ENCODE measurements at places on chromosomes 4 and X.

- DNase-seq = no peak
Observed at GRCh38 chr4:61628727-61629126, 428.6 kb downstream of the ADGRL3 start.

DNA sequence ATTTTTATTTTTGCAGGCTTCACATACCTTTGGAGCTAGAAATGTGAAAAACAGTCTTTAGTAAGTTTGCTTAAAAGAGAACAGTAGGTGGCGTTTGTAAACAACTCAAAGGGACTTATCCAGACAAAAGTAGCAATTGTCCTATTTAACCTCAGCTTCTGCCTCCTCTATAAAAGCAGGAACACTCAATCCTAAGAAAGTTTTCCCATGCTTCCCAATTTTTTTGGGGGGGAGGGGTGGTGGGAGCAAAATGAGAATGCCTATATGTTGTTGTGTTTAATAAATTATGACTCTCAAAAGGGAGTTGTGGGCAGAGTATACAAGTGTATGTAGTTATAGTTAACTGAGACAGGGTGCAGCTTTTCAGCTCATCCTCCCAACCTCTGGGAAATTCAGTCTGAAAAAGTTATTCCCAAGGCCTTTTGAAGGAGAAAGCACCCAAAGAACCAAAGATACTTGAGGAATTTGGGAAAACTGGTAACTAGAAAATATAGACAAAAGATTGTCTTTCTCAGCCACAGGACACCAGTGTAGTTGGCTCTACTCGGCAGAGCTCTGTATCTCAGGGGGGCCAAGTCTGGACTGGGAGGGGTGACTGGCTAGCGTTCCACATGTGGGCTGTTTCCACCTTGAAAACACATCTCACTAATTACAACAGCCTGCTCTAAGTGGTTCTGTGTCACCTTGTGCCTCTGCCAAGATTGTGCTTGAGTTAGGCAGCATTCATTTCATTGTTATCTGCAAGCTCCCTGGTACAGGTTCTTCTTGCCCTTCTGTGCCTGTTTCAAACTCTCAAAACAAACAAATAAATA, 2.8 kb downstream of the SFRP2 start:
- no peak for DNase-seq

DNA sequence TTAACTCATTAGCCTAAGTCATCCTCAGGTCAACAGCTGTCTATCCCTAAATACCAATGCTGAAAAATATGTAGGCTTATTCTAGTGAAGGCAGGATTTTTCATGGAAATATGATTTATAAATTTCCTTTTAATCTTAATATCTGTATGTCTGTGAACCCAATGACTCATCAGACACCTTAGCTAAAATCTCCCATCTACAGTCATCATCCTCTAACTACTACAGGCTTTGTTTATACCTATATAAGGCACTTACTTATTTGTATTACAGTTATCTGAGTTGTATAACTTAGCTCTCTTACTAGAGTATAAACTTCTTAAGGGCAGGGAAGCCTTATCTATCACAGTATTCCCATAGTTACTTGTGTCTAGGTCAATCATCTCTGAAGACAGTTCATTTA, 24.2 kb downstream of the AMMECR1 start:
- no peak for DNase-seq

DNA sequence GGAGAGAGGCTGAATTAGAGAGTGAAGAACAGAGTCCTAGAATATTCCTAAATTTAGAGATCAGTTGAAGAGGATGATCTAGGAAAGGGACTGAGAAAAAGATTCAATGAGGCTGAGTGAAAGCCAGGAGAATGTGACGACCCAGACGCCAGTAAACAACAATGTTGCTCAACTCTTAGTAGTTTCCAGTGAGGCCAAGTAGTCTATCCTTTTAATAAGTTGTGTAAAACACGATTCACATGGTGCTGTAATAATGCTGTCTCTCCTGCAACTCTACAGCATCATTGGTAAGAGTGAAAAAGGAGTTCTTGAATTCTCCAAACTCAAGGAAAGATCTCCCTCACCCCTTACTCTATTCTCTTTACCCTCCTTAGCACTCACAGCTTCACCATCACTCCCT, 140.3 kb downstream of the CFAP299 start:
- DNase-seq = no peak

DNA sequence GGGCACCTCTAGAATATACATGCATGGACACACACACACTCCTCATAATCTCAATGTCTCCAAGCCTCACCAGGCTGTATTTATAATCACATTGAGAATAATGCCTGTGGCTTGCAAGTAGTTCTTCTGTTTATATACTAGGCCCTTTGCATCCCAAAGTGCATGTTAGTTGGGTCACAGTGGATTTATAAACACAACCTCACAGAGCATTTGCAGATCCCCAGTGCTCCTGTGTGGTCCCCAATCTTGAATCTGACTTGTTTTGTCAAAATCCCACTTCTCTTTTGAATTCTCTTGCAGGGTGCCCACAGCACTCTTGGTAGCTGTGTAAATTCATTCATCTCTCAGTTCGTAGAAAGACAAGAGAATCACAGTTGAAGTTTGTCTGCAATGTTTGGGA, 49.6 kb upstream of the PROM1 start:
- DNase-seq = no peak

- no peak for DNase-seq
Observed at GRCh38 chr4:83618991-83619645, 83.2 kb downstream of the GPAT3 start.

DNA sequence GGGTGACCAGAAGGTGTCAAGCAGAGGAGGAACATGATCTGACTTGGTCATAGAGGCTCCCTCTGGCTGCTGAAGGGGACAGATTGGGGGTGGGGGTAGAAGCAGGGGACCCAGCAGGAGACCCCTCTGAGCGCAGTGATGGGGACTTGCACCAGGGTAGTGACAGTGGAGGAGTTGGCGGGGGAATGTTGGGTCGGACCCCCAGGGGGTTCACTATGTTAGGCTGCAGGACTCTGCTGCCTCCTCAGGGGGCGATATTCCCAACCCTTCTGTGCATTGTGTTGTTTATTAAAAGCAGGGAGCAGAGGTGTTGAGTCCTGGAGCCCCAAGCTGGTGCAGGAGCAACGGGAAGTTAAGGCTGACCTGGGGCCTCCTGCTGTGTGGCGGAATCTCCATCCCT, 8.8 kb downstream of the WDR13 start:
- DNase-seq = no peak

- no peak for DNase-seq
Observed at GRCh38 chr4:3256230-3257102, 7.5 kb downstream of the MSANTD1 start.

DNA sequence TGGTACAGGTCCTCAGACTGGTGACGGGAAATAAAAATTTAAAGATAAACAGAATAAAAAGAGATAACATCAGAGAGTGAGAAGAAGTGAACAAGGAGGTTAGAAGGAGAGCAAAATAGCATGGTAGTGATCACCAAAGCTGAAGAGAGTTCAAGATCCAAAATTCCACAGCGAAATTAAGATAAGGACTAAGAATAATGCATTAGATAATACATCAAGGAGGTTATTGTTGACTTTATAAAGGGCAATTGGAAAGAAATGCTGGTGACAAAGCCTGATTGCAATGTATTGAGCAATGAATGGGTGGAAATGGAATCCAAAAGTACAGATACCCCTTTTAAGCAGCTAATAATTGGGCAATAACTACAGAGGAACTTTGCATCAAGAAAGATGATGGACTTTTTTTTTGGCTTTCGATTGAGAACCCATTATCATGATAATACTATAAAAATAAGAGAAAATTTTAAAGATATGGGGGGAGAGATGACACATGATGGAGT, 101.6 kb upstream of the MAP9 start:
- DNase-seq = no peak

- no peak for DNase-seq
Observed at GRCh38 chrX:72477781-72478181, 94.9 kb downstream of the HDAC8 start.

GRCh38 chrX:28625223-28625622, 38.0 kb downstream of the IL1RAPL1 start:
- DNase-seq = no peak

All from activated T-helper 1 cell treated with anti-CD3 and anti-CD28 coated beads, Interleukin-12 subunit alpha, Interleukin-12 subunit beta, Interleukin-2, Interleukin-4 antibody, amounts not matched to agents 30 ng/mL and 10 ng/mL and 1 ng/mL, durations not matched to agents 14 hours and 24 hours and 36 hours (primary cell).